ENCODE measurements at places on chromosomes 7 and 10.

DNA sequence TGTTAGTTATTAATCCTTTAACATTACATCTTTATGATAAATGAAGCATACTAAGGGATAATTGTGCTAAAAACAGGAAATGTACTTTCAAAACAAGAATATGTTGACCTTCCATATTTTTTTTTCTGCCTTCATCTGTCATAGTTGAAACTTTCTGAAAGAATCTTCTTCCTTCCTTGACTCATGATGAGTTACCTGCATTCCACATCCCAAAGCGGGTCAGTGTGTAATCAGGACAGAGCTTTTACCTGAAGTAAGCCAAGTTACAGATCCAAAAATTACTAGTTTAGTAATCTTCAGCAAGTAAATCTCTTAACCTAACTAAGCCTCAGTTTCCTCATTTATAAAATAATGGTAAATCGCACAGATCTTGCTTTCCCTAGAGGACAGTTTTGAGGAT lies 13.4 kb upstream of the ARL4A start:
- no peak for DNase-seq

DNA sequence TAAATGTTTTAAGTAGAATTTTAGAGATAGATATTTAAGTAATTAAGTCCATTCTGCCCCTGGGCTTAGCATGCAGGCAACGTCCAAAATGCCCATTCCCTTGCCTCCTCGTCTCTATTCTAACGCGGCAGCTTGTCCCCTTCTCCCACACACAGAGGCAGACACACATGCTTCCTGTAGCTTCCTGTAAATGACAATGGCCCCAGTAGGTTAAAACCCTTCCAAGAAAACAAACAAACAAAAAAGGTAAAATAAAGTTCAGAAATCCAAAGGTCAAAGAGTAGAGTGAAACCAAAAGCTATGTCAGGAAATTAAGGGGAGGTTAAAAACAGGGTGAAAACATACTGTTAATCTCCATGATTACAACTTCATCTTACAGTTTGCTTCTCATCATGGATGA lies 857.6 kb downstream of the GATA3 start:
- DNase-seq: no peak

- no peak for DNase-seq
These were observed 140.9 kb downstream of the CHN2 start for GRCh38 chr7:29335188-29336083.

- DNase-seq: no peak
These were observed 37.4 kb upstream of the BET1 start for GRCh38 chr7:94041529-94041928.

DNA sequence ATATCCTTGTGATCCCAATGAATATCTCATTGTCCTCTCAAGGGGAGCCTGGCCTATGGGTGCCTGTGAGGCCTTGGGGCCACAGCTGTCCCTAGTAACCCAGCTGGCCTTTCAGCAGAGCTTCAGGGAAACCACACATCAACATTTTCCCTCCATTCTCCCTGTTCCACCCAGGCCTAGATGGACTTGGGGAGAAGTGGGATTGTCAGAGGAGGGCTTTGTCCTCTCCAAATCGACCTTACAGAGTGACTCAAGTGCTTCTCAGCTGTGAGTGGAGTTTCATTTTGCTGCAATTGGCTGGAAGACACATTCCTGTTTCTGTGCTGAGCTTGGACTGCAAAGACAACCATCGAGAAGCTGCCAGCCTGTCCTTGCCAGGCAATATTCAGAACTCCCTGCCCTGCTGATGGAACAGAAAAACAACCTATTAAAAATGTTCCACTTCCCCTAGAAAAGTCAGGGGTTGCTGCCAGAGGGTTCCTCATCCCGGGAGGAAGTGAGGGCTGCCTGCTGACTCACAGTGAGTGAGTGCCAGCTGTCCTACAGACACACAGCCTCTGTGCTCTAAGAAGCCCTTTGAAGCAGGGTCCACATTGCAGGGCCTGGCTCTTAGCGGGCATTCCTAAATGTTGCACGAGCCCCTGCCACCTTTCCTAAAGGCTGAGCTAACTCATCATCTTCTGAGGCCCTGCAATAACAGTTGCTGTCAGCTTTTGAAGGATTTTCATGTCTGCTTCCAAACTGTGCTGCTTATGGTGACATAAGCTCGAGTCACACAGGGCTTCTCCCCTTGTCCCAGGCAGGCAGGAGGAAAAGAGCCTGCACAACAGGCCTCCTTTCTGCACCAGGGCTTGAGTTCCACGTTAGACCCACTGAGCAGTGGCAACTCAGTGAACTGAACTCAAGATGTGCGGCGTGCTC lies 20.5 kb downstream of the STRA8 start:
- no peak for DNase-seq

DNA sequence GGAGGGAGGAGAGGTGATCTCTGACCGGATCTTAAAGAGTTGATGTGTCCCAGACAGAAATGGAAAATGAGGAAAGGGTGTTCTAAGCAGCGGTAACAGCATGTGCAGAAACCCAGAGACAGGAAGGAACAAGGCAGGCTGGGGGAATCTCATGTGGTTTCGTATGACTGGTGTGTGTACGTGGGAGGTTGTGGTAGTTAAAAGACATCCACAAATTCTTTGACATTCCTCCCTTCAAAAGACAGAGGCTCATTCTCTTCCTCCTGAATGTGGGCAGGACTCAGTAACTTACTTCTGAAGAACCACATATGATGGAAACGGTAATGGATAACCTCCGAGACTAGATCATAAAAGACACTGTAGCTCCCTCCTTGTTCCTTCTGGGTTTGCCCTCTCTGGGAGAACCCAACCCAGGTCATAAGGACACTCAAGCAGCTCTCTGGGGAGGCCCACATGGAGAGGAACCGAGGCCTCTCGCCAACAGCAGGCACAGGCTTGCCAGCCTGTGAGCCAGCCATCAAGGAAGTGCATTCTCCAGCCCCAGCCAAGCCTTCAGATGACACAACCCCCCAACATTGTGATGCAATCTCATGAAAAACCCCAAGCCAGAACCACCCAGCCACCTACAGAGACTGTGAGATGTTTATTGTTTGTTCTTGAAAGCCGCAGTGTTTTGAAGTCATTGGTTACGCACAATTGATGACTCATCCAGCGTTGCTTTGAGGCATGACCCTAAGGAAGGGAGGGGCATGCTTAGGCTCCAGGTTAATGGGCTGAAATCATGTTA lies 116.0 kb downstream of the SLIT1 start:
- no peak for DNase-seq

- DNase-seq: no peak
These were observed 11.8 kb upstream of the TFAM start for GRCh38 chr10:58373442-58373827.

DNA sequence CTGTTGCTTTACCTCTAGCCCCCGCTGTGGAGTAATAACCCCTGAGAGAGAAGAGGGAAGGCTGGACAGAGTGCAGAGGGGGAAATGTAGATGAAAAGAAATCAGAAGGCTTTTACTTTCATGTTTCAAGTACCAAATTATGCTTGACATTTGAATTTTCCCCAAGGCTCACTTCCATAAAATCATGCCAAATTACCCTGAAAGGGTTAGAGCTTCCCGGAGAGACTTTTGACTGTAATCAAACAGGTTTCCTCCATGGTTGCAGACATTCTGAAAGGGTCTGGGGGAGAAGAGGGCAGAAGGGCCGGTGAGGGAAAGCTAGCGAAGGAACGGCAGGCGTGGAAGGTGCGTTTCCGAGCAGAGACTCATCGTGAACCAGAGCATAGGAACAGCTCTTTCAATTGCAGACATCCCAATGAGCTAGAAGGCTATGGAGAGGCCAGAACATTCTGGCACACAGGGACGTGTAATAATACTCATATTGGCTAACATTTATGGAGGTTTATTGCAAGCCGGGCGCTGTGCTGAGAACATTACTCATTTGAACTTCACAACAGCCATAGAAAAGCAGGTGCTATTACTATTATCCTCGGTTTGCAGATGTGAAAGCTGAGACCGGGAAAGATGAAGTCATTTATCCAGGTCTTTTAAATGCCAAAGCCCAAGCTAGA lies 620.8 kb upstream of the AUTS2 start:
- DNase-seq: no peak

DNA sequence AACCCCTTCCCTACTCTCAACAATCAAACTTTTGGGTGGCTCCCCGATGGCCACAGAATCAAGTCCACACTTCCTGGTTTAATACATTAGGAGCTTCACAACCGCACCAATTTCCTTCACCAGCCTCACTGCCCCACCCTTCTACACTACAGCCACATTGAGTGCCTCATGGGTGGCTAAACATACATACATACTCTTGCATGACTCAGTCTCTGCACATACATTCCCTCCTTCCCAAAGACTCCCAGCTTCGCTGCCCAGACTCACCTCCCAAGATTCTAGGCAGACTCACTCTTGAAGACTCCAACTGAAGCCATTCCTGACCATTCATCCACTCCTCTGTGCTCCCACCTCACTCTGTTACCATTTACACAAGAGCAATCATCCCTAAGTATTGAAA lies 15.9 kb downstream of the VPS41 start:
- DNase-seq: no peak

GRCh38 chr7:55510621-55511020 lies 61.7 kb downstream of the VOPP1 start:
- no peak for DNase-seq

- DNase-seq: peak; percentile 58
These were observed 345 bp downstream of the COBL start for GRCh38 chr7:51316262-51316665.

DNA sequence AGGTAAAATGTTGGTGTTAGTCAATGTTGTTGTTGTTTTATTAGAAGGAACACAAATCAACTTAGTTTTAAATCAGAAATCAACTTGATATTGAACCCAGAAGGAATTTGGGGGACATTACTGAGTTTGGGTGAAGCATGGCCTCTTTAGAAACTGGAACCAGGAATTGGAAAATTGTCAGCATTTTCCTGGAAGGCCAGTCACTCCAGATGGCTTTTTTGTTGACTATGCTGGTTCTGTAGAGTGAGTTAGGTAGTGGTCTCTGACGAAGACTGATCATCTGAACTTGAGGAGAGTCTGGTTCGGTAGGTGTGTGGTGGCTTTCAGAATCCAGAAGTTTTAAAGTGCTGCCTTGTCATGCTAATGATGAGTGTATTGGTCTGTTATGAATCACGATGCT lies 111.5 kb downstream of the BMPER start:
- no peak for DNase-seq

DNA sequence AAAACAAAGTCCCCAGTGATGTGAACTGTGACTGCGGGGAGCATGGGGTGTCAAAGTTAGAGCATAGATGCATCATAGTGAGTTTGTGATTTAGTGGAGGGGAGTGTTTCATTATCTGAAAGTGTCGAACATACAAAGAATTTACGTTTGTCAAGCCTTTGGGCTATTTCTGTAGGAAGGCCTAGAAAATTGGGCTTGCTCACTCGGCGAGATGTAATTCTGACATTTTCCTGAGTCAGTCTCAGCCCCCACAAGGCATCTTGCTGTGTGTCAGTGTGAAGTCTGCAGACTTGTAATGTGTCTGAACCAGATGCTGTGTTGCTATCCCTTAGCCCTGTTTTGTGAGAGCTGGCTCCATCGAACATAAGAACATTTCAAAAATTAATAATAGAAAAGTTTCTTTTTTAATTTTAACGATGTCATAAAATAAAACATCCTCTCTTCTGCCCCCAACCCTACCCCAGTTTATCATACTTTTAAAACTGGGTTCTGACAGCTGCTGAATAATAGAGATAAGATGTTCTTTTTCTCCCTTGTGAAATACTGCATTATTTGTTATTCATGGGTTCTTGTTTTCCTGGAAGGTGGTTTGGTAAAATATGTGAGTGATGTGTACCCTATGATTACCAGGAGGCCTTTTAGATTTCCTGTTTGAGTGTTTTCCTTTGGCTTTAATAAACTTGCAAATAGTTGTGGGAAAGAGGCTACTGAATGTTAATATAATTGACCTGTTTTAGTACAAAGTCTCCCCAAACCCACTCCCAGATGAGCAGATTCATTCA lies 207.4 kb downstream of the GPR158 start:
- no peak for DNase-seq

DNA sequence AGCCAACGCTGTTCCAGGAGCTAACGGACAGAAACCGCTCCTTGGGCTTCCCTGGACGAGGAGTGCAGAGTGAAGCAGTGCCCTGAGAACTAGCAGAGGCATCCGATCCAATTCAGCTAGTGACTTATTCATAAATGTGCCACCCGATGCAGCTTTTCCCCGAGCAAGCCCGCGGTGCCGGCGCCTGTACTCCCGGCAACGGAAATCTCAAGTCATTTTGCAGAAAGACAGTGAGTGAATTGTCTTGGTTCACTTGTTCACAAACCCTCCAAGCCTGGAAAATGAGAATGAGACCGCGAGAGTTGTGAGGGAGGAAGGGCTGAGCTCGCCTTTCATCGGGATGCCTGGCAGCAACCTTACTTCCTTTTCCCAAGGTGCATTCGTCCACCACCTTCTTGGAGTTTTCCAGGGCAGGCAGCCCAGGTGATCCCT lies 87.5 kb downstream of the COBL start:
- peak; percentile 77 for DNase-seq

DNA sequence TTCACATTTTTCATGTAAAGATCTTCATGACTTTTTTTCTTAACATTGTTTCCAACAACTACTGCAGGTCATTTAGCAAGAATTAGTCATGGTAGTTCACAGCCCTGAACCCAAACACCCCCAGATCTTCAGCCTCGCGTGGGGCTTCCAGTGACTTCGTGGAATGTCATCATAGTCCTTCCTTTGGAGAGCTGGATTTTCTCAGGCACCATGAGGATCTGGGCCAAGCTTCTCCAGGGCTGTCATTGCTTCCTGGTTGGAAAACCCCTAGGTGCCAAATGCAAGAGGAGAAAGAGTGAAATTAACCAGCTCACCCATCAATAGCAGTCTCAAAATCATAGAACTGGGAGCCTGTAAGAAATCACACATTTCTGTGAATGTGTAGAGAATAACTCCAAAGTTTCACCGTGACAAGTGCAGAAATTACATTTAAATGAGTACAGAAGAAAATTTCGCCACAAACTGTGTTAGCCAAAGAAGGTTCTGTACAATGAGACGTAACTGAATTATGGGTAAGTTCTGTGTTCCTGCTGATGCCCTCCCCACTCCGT lies 175.4 kb downstream of the CELF2 start:
- no peak for DNase-seq

DNA sequence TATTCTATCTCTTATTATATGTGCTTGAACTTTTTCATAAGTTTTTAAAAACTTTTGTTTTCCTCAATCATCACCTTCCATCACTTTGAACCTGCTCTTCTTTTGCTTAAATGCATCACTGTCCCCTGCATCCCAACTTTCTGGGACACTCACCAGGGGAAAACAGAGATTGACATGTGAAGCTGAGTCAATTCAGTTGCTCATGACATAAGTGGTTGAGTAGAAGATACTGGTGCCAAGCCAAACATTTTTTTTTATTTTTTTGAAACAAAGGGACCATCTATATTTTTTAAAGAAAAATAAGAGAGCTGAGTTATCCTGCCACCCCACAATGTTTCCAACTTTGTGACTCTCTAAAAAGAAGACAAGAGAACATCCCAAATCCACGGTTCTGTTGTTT lies 61.8 kb upstream of the AHR start:
- DNase-seq: no peak

- DNase-seq: no peak
These were observed 60.7 kb upstream of the AGK start for GRCh38 chr7:141490474-141490873.

GRCh38 chr7:41738806-41739205 lies 35.9 kb upstream of the INHBA start:
- no peak for DNase-seq

All from upper lobe of left lung (tissue), 6 donors.